ENCODE measurements at places on chromosomes 16 and 17. TPM values are rescaled to one million over a fixed set of nuclear protein-coding genes. Genes with fewer than 3 reads are reported as not detected.

The TVP23A gene
- 17.5 TPM for total RNA-seq

GRCh38 chr16:84605339-84605848 is 12.5 kb downstream of the COTL1 start:
- no peak for DNase-seq

- DNase-seq: no peak
Measured at GRCh38 chr17:40664582-40665333, at the start of gene KRT222. Gene KRT222 (minus strand): TSS chr17:40665177. CDS start chr17:40665099, 78 bp downstream.

GRCh38 chr17:18187226-18187625 is 3.6 kb downstream of the ALKBH5 start:
- DNase-seq: peak; percentile 44

DNA sequence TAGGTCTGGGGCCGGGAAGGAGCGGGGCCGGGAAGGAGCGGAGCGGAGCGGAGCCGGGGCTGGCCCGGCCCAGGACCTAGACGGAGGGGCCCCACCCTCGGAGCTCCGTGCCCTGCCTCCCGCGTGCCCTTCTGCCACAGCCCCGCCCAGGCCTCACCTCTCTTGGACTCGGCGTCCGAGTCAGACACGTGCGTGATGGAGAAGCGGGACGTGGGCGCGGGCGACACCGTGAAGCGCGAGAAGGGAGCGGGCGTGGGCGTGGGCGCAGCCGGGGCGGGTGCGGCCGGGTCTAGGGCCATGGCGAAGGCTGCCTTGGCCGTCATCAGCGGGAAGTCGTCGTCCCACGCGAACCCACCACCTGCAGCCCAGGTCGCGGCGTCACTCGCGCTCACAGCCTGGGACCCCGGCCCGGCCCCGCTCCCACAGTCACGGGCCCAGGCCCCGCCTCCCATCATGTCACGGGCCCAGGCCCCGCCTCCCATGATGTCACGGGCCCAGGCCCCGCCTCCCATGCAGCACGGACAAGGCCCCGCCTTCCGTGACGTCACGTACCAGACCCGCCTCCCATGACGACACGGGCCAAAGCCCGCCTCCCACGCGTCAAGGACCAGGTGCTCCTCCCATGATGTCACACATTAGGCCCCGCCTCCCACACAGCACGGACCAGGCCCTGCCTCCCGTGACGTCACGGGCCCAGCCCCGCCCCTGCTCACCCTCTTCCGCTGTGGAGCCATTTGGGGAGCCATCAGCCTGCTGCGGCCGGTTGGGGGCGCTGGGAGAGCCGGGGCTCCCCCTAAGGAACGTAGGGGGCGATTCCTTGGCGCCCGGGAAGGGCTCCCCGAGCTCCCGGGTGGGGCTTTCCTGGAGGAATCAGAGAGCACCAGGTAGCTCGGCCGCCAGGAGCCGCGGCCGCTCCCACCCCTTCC is 45.8 kb upstream of the PVALEF start:
- DNase-seq: peak; percentile 99
